ENCODE measurements at places on chromosomes 1 and 21.

DNA sequence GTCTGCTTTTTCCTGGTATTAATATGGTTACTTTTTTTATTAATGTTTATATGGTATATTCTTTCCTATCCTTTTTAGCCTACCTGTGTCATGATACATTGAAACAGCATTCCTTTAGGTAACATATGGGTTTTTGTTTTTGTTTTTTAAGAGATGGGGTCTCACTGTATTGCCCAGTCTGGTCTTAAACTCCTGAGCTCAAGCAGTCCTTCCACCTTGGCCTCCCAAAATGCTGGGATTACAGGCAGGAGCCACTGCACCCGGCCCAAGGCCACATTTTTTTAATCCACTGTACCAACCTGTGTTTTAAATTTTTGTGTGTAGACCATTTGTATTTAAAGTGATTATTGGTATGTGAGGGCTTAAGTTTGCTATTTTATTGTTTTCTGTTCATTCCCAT, 43.1 kb downstream of the PKN2 start:
- no peak for DNase-seq

GRCh38 chr1:201483373-201483949, 14.5 kb upstream of the PHLDA3 start:
- DNase-seq = no peak

- DNase-seq = no peak
Observed at GRCh38 chr1:37631036-37631435, 3.7 kb downstream of the RSPO1 start.

GRCh38 chr1:198212126-198212525, 55.3 kb downstream of the NEK7 start:
- DNase-seq = no peak

- peak; percentile 61 for DNase-seq
Observed at GRCh38 chr1:221394011-221394544, 347.8 kb downstream of the DUSP10 start.

DNA sequence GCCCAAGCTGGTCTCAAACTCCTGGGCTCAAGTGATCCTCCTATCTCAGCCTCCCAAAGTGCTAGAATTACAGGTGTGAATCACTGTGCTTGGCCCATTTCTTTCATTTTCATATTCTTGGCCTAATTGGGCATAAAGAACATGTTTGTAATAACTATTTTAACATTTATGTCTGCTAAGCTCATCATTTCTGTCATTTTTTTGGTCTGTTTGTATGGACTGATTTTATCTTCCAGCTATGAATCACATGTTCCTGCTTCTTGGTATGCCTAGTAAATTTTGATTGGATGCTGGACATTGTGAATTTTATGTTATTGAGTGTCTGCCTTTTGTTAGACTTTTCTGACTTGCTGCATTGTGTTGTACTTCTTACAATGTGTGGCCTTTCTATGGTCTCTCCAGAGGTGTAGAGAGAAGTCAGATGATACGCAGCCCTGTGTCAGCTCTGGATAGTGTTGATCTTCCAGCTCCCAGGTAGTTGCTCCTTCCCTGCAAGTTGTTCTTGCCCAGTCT, 39.0 kb upstream of the PPM1J start:
- DNase-seq = no peak

DNA sequence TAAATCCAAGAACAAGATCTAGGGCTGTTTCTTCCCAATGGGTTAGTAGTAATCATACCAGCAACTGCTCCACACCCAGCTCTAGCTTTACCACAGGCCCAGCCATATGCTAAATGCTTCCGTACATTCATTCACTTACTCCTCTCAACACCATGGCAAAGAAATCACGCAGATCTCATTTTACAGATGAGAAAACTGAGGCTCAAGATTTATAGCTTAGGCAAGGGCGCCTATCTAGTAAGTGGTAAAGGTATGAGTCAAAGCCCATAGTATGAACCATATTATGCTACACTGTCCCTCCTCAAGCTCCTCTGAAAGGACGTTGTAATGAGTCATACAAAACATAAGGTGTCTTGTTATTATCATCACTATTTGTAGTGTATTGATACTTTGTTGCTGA, 82.2 kb downstream of the NIBAN1 start:
- DNase-seq = peak; percentile 31

- no peak for DNase-seq
Observed at GRCh38 chr1:237664348-237664747, 226.4 kb downstream of the ZP4 start.

- DNase-seq = no peak
Observed at GRCh38 chr1:36123356-36123755, 1.7 kb downstream of the COL8A2 start.

- DNase-seq = no peak
Observed at GRCh38 chr1:75276385-75276784, 142.2 kb downstream of the LHX8 start.

GRCh38 chr1:208557046-208557722, 313.0 kb upstream of the PLXNA2 start:
- DNase-seq = no peak

DNA sequence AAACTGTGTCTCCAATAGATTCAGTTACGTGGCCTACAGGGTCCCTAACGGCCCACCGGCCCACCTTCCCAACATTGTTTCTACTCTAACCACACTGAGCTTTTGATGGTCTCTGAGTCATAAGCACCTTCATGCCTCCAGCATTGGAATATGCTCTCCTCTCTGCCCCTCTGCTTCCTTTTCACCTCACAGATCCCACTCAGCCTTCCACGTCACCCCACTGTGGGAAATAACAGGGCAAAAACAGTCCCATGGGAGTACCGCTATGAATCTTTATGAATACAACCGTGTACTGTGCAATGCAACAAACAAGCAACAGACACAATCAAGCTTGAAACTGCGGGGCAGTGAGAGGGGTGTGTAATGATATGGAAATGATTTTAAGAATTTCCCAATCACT, 5.3 kb upstream of the SARS1 start:
- DNase-seq = no peak

DNA sequence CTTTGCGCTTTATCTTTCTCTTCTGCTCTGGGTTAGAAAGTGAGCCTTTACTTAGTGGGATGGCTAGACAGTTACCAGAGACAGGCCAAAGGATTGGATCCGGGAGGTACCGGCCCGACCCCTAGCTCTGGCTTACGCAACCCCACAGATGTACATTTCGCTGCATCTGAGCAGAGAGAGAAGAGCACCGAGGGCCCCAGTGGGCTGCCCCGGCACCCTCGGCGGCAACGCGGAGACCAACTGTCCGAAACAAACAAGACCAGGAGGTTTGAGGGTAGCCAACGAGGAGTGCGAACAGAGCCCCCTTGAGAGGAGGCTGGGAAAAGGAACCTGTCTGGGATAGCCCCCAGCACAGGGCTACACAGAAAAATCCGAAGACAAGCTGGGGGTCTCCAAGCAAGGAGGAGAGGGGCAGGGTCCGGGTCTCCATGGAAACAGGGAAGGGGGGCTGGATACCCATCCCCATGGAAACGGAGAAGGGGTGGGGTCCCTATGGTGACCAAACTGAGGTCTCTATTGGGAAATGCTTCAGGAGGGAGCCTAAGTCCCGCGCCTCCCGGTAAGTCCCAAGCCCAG, 373 bp downstream of the MTF1 start:
- peak; percentile 25 for DNase-seq

DNA sequence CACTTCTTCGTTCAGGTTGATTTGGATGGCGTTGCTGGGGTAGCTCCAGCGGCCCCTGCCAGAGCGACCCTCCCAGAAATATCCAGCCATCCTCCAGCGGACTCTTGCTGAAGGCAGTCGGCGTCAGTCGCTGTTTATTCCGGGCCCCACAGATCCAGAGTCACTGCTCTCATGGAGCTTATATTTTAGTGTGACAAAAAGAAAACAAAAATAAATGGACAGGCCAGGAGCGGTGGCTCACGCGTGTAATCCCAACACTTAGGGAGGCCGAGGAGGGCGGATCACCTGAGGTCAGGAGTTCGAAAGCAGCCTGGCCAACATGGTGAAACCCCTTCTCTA, 791 bp upstream of the CFAP298 start:
- no peak for DNase-seq

- DNase-seq = peak; percentile 28
Observed at GRCh38 chr1:185325413-185325812, 8.4 kb upstream of the IVNS1ABP start.

GRCh38 chr1:1270813-1271212, 2.8 kb downstream of the UBE2J2 start:
- DNase-seq = no peak

- no peak for DNase-seq
Observed at GRCh38 chr1:82494117-82494516, 693.4 kb downstream of the ADGRL2 start.

GRCh38 chr1:231072041-231072440, 32.0 kb upstream of the FAM89A start:
- no peak for DNase-seq

DNA sequence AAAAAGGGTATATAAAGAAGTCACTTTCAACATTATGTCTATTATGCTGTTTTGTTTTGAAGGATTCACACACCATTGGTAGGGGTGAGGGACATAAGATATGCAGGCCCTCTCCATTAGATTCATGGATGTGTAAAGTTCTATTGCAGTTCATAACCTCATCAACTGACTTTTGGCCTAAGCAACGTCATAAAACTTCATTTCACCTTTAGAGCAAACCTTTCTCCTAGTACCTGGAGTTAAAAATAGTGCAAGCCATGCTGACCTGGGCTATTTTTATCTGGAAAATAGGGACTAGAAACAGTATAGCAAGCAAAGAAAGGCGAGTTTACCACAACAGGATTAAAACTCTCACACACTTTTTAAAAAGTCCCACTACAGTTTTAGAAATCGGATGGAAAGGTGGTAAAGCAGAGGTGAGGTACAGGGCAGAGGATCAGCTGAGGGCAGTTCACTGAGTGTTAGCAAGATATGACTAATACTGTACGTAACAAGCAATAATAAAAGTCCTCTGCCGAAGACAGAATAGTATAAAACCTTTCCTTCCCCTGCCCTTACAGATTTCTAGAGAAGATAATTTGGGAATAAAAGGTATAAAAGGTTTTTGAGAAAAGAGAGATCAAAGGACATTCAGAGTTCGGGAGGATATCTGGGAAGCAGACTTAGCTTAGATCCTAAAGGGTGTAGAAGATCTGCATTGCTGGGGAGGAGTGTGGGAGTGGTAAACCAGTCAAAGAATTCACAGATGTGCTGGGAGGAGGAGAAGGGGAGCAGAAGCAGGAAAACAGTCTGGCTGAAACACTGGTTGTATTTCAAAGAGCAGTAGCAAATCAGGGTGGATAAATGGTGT, 14.3 kb downstream of the EGLN1 start:
- peak; percentile 48 for DNase-seq

DNA sequence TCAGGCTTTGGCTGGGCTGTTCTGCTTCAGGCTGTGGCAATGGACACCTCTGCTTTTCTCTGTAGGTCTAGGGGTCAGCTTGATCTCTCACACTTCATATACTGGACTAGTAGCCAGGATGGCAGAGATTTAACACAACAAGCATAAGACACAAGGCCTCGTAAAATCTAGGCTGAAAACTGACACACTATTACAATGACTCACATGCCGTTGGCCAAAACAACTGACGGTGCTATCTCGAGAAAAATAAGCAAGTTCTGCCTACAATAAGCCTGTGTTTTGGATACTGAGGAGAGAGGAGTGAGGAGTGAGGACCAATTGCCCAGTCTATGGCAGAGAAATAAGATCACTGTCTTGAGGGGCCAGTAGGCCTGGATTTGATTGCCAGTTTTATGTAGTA, 840.7 kb upstream of the ADAMTS5 start:
- peak; percentile 73 for DNase-seq

GRCh38 chr1:53622531-53622930, 116.4 kb downstream of the GLIS1 start:
- no peak for DNase-seq

DNA sequence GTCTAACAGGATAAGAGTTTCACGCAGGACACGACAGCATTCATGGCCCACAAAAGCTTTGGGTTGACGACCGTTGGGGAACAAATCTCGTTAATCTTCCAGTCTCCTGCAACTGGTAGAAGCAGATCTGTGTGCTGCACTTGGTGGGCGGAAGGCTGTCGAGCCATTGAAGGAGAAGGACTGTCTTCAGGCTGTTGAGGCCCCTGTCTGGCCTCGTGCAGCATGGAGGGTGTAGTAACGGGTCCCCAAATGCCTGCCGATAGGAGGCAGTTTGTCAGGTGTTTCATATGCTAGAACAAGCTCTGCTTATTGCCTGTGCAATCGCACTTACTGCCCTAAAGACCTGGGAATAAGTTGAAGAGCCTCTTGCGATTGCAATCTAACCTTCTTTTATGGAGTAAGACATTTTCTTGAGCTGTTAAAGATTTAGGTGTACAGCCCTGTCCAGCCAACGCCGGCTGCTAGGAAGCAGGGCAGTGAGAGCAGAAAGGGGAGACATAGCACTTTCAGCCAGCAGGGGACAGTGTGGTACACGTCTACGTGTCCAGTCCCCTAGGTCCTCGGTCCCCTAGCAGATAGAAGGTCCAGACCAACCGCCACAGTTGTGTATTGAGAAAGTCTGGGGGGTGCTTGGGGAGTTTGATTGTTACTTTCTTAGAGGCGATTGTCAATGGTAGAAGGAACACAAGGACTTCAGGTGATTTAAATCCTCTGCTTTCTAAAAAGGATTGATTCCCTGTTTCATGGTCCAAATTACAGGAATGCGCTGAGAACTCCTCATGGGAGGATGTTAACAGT, 102.3 kb upstream of the TMPRSS2 start:
- peak; percentile 65 for DNase-seq

GRCh38 chr1:108653431-108654105, 7.3 kb downstream of the HENMT1 start:
- DNase-seq = no peak

GRCh38 chr1:227356620-227357146, 38.4 kb upstream of the CDC42BPA start:
- DNase-seq = peak; percentile 34

GRCh38 chr1:91603409-91603808, 102.8 kb downstream of the CDC7 start:
- DNase-seq = no peak

GRCh38 chr1:119327450-119328155, 41.0 kb upstream of the HAO2 start:
- peak; percentile 60 for DNase-seq

DNA sequence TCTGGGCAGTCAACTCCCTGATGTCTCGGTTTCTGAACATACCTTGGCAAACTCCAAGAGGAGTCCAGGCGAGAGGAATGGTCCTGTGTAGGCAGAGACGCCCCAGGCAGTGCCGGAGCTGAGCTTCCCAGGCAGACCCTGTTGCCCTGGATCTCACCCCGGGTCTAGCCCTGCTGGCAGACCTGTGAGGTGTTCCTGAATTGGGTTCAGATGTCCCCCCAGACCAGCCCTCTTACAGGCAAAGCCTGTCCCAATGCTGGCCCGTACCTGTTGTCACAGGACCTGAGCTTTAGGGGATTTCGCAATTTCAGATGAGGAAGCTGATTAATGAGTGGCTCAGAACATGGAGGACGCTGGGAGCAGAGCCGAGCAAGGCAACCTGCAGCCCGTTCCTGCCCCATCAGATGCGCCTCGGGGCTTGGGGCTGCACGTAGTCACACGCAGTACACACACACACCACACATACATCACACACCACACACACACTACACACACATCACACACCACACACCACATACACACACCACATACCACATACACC, 38.5 kb upstream of the PDE9A start:
- peak; percentile 14 for DNase-seq

- no peak for DNase-seq
Observed at GRCh38 chr1:73065339-73066041, 783.2 kb upstream of the NEGR1 start.
